ENCODE measurements at places on chromosomes 13 and 19.

DNA sequence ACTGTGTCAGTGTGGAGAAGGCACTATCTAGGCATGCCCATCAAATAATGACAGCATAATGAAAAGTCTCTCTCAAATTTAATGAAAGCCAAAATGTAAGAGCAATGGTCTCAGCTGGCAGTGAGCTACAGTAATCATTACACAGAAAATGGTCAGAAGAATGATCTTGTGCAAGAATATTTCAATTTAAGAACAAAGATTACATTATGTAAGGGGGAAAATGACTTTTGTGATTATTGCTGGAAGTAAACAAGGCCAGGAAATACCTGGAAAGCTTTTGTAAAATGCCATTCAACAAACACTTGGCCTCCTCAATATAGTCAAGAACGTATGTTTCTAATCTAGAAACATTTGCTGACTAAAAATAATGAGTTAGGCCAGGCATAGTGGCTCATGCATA lies 89.1 kb downstream of the CAB39L start:
- no peak for DNase-seq

- DNase-seq, result no peak
These were observed 591.5 kb upstream of the PCDH9 start for GRCh38 chr13:67821606-67822005.

DNA sequence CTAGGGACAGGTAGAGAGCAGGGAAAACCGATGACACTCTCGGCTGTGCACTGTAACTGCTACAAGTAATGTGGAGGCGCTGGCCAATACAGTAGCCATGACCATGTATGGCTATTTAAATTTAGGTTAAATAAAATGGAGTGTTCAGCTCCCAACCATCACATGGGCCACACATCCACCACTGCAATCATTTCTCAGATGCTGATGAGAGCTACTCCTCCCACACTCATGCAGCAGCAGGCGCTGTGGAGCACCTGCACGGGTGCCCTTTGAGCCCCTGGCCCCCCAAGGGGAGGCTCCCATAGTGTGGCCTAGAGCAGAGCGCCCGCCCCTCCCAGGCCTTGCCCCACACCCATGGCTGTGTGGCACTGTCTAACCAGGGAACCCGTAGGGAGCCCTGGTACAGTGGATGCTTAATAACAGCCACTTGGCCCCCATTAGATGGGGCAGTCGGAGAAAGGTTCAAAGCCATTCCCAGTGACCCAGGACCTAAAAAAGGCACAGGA lies 6.0 kb downstream of the ACP4 start:
- DNase-seq, result no peak

GRCh38 chr19:10748927-10749434 lies 31.1 kb downstream of the DNM2 start:
- no peak for DNase-seq

DNA sequence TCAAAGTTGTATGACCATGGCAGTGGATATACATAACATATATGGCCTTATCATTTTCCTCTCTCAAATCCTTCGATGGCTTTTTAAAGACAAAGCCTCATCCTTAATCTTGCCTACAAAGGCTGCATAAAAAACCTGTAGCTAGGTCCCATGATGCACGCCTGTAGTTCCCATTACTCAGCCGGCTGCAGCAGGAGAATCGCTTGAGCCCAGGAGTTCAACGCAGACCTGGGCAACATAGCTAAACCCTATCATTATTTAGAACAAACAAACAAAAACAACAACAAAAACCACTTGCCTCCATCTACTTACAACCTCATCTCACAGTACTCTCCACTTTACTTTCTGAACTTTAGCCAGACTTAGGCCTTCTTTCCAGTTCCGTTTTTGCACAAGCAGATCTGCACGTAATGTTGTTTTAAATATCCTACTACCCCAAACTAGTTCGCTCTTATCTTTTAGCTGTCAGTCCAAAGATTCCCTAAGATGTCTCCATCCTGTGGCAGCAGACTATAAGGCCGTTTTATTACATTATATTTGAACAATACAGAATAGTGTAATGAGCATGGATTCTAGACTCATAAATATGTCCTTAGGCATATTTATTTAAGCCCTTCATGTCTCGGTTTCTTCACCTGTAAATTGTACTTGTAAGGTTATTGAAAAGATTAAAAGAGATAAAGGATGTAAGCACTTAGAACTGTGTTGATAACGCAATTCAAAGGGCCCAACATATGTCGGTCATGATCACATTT lies 969 bp upstream of the POMP start:
- DNase-seq, result no peak

All from stimulated activated CD4-positive, alpha-beta T cell treated with anti-CD3 and anti-CD28 coated beads, Interleukin-4, amount 100 ng/mL, for 4 hours (primary cell).